Ureter (tissue), 1 donor: ENCODE measurements at places on chromosomes 2 and 18.

DNA sequence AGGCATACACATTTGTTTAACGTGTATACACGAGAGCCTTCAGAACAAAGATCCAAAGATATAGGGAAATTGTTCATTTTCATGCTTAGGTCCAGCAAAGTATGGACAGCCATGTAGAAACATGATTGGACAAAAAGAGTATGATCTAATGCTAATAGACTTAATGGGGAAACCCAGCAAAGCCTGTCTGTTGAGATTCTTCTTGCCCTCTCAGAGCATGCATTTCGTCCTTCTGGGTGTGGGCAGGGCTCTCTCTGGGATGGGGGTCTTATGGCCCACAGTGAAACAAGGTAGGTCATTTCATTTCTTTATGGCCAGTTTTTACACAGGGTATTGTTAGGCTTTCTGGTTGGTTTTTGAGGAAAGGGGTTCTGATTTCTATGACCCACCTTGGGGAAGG is 124.4 kb downstream of the COMMD1 start:
- DNase-seq: no peak

- DNase-seq: no peak
Observed at GRCh38 chr2:151102226-151102625, 159.4 kb downstream of the RBM43 start.

- peak; percentile 64 for DNase-seq
Observed at GRCh38 chr2:197168705-197169104, 141.9 kb downstream of the ANKRD44 start.

- DNase-seq: no peak
Observed at GRCh38 chr2:131426727-131427126, 49.2 kb upstream of the TUBA3D start.

GRCh38 chr2:26449278-26450030 is 28.5 kb downstream of the OTOF start:
- no peak for DNase-seq

DNA sequence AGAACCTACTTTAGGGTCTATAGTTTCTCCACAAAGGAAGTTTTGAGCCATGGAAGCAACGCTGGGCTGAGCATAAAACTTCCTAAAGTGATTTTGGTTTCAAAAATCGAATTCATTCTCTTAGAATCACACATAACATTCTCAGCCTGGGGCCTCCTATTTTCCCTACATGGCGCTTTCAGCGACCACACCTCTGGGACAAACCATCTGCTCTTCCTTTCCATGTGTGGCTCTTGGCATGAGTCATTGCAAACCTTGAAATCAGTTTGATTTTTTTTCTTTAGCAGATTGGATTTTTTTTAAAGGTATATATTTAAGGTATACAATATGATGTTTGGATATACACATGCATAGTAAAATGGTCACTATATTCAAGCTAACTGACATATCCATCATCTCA is 72.5 kb upstream of the APCDD1 start:
- no peak for DNase-seq

GRCh38 chr2:127504552-127505430 is 21.5 kb downstream of the IWS1 start:
- no peak for DNase-seq

DNA sequence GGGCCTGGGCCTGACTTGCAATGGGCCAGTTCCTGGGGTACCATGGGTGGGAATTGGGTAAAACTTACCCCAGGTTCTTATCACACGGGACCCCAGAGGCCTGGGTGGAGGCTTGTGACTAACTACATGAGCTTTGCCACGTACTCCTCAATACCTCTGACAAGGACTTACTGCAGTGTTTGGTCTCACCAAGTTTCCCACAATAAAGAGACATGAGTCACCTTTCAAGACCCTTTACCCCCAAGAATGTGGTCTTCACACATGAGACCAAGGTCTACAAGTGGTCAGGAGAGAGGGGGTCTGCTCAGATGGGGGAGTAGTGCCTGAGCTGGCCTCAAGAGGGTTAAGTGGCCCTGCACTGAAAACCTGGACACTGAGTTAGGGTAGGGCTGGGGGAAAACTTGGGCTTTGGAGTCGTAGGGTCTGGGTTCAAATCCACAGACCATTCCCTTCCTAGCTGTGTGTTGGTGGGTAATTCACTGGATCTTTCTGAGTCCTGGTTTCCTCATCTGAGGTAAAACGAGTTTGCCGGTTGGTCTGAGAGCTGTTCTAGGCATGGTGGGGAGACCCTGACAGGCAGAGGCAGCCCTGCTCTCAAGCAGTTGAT is 2.0 kb upstream of the GNLY start:
- no peak for DNase-seq

- DNase-seq: no peak
Observed at GRCh38 chr2:150809103-150809502, 321.6 kb upstream of the RND3 start.

DNA sequence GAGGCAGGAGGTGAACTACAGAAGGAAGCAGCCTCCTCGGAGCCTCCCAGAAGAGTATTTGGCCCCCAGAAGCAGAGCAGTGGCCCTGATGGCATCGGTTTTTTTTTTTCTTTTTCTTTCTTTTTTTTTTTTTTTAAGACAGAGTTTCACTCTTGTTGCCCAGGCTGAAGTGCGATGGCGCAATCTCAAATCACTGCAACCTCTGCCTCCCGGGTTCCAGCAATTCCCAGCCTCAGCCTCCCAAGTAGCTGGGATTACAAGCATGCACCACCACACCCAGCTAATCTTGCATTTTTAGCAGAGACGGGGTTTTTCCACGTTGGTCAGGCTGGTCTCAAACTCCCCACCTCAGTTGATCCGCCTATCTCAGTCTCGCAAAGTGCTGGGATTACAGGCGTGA is 34.8 kb upstream of the NCKAP5 start:
- DNase-seq: no peak

DNA sequence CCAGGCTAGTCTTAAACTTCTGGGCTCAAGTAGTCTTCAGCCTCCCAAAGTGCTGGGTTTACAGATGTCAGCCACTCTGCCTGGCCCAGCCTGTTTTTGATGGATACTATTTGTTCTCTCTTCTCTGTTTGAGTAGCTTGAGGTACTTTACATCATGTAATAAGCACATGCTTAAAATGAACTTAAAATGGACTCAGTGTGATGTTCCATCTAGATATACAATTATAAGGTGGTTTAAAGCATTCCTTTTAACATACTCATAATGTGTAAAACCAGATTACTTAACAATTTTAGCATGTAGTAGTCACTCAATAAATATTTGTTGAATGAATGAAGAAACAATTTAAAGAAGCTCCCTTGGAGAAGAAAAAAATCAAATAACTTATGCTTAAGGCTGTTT is 9.6 kb downstream of the PTPRM start:
- DNase-seq: no peak

DNA sequence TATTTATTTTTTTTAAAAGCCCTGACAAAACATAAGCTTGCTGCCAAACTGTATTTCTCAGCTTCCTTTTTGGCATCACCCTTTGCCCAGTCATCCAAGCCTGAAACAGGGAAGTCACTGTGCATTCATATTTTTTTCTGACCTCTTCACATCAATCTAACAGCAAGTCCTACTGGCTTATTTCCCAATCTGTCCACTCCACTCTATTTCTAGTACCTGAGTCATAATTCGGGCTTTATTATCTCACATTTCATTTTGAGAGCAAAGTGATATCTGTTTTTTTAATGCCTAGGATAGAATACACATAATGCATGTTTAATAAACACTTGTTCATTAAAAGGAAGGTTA is 5.1 kb downstream of the HNMT start:
- DNase-seq: no peak

GRCh38 chr2:219571311-219572236 is at the start of gene OBSL1:
OBSL1 (minus strand) TSS chr2:219571539; CDS start chr2:219571232, 307 bp downstream.
- DNase-seq: peak; percentile 74

DNA sequence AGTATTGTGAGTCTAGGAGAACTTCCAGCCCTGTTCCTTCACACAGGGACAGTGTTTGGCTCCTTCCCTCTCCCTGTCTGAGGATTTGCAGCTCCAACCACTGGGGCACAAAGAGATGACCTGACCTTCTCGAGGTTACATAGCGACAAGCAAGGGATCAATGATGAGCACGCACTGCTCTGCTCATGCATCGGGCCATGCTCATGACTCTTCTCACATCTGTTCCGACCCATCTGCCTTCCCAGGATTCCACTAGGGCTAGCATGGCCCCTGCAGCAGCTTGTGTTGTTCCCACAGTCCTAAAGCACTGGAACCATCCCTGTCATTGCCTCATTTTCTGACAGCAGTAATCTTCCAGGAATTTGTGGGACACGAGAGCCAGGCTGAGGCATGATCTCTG is 78.8 kb upstream of the ARHGAP28 start:
- no peak for DNase-seq

DNA sequence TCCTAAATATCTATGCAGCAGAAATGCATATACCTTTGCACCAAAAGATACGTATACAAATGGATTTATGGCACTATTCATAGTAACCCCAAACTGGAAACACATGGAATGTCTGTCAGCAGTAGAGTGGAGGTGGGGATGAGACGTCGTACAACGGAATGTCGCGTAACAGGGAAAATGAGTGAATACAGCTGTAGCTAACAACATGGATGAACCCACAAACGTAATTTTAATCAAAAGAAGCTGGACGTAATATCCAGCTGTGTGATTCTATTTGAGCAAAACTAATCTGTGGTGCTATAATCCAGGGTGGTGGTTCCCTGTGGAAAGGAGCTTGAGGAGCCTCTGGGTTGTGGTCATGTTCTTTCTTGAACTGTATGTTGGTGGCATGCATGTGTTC is 89.9 kb downstream of the MTA3 start:
- DNase-seq: no peak

GRCh38 chr2:224969633-224970260 is 72.5 kb downstream of the DOCK10 start:
- DNase-seq: no peak

DNA sequence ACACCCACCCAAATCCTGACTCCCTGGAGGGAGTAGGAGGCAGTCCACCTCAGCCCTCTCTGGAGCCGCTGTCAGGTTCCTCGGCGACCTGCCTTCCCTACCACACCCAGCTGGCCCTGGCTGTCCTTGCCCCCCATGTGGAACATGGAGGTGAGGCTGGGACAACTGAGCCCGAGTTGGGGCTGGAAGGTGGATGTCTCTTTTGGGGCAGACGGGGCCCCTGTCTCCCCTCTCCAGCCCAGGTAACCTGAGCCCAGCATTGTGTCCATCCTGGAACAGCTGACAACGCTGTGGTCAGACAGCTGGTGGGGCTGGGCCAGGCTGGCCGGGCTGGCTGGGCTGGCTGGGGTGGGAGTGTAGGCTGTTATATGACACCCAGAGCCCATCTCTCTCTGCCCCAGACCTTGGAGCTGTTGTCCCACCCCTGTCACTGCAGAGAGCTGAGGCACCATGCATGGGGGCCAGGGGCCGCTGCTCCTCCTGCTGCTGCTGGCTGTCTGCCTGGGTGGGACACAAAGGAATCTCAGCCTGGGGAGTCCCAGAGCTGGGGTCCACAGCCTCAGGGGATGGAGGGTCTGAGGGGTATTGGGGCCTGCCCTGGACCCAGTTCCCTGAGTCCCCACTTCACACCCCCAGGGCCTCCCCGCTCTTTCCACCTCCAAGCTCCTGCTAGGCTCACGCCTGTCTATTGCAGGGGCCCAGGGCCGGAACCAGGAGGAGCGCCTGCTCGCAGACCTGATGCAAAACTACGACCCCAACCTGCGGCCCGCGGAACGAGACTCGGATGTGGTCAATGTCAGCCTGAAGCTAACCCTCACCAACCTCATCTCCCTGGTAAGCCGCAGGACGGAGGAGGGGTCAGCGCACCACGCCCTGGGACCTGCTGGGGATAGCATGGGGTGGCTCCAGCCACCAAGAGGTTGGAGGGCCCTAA is at the start of gene CHRNG:
TSS of gene CHRNG (plus strand) at position 395 of the 934 bp plus-strand sequence. CDS start at position 451, 56 bp downstream.
- no peak for DNase-seq

GRCh38 chr2:37585982-37586621 is 85.3 kb downstream of the CDC42EP3 start:
- peak; percentile 70 for DNase-seq

DNA sequence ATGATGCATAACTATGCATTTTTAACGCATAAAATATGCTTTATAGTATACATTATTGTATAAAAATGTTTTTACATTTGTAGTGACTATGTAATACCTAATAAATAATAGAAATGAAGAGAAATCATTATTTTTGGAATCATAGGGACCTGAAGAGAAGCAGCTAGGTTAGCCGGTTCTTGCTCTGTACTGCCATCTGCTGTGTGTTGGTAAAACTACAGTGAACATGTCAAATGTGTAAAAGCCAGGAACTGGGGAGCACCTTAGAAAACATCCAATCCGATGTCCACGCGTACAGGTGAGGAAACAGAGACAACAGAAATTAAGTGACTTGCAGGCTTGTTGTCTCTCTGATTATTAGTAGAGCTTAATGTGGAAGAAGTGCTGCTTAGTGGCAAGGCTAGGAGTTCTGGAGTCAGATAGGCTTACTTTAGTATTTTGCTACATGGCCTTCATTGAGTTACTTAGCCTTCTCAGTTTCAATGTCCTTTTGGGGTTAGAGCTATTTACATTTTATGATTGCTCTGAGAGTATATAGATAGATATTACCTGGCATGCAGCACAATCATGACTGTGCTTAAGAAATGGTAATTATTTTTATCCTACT is 386.5 kb downstream of the DLGAP1 start:
- peak; percentile 46 for DNase-seq

DNA sequence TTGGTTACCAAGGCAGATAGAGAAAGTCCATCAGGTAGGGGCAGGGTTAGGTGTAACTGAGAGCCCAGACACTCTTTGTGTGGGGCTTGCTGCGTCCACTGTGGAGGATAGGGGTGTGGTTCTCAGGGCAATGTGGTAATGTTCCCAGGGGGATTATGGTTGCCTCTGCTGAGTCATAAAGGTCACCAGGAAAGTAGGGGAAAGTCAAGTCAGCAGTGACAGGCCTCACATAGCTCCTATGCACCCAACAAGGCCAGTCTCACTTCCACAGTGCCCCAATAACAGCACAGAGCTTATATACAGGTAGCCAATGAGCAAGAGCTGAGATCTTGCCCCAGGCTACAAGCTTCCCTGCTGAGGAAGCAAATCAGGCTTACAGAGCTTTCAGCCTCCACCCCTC is 1438.0 kb upstream of the ZEB2 start:
- no peak for DNase-seq

GRCh38 chr18:519019-519879 is 18.7 kb upstream of the COLEC12 start:
- peak; percentile 54 for DNase-seq

DNA sequence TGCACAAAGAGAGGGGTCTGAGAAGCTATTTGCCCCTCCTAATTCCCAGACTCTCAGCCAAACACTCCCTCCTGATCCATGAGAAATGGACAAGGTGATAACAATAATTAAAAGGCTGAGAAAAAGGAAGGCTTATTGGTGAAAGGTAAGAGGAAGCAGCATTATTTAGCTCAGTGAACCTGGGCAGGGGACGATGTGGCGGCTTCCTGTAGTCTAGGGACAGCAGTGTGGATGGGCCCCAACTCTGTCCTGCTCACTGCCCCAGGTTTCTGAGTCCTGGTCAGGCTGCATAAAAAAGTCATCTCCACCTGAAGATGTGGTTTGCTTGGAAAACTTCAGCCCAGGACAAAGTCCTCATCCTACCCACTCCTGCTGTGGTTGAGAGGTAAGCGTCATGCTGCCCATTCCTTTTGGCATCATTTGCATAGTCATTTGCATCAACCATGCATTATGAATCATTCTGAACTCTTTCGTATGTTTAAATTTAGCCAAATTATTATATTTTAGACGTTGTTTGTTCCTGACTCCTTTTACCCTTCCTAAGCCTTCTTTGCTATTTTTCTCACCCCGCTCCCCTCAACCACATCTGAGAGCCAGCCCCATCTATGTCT is 126.8 kb downstream of the CLIP4 start:
- DNase-seq: no peak
